ENCODE measurements at places on chromosomes 6 and 20.

DNA sequence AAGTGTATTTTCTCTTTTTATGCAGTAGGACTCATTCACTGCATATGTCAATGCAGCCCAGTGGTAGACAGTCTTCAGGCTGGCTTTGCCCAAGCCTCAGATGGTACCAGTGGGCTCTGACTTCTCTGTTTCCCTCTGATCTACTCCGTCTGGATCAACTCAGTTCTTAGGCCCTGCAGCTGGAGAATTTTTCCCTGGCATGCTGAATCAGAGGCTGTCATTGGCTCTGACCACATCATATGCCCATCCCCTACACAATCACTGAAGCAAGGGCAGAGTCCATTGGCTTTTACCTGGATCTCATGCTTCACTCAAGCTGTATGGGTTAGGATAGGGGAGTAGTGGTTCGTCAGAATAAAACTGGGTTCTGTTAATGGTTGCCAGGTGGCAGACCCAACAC, 57.8 kb downstream of the KIZ start:
- DNase-seq: no peak

DNA sequence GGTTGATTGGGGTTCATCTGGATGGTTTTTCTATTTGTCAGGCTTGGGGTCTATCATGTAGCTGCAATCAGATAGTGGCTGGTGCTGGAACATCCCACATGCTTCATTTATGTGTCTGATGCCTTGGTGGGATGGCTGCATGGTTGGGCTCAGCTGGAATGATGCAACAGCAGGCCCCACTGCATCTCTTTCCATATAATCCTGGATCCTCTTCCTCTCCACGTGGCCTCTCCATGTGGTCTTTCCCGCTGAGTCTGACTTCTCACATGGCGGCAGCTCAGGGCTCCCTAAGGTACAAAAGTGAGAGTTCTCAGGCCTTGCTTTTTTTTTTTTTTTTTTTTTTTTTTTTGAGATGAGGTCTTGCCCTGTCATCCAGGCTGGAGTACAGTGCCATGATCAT, 65.0 kb upstream of the SUPT3H start:
- no peak for DNase-seq

- DNase-seq: no peak
These were observed 21.8 kb downstream of the HLA-E start for GRCh38 chr6:30511169-30511546.

- DNase-seq: no peak
These were observed 22.3 kb downstream of the NPEPL1 start for GRCh38 chr20:58714923-58715351.

- DNase-seq: no peak
These were observed 136.3 kb downstream of the CD109 start for GRCh38 chr6:73832313-73832712.

DNA sequence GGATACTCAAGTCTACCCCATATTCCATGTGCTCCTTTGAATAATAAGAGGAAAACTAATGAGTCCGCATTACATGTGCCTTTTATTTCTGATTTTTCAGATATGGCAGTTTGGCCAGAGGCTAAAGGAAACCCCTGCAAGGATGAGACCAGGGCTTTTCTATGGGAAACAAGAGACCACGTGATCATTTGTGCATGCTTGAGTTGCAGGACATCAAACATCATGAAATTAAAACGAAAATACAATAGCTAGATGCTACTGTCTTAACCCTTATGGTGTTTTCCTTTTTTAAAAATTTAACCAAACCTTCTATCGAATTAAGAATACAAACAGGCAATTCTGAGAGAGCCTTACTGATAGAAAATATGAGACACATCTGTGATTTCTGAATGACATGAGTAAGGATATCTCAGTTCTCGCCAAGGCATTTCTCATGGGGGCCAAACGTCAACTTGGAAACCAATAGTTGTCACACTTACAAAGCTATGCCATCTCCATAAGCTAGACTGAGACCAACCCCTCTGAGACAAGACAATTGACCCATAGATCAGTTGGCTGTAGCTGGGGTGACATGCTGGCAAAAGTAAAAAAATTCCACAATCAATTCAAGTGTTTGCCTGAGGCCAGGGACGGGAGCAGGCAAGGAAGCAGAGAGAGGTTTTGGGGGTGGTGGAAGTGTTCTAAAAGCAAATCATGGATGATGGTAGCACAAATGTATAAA, 52.8 kb downstream of the RIPOR2 start:
- no peak for DNase-seq

GRCh38 chr20:32189691-32190615, 17.6 kb downstream of the PLAGL2 start:
- no peak for DNase-seq

- DNase-seq: no peak
These were observed 15.3 kb downstream of the PHIP start for GRCh38 chr6:79062708-79063107.

- peak; percentile 39 for DNase-seq
These were observed 55.7 kb upstream of the SLC23A2 start for GRCh38 chr20:5056801-5057599.

GRCh38 chr6:151338651-151339200, 52.6 kb downstream of the ZBTB2 start:
- no peak for DNase-seq

- peak; percentile 12 for DNase-seq
These were observed at the start of gene SLC35F1 for GRCh38 chr6:117906958-117907600. SLC35F1 (plus strand) TSS chr6:117907264.

- DNase-seq: no peak
These were observed 63.2 kb upstream of the ARMH2 start for GRCh38 chr6:24861934-24862333.

DNA sequence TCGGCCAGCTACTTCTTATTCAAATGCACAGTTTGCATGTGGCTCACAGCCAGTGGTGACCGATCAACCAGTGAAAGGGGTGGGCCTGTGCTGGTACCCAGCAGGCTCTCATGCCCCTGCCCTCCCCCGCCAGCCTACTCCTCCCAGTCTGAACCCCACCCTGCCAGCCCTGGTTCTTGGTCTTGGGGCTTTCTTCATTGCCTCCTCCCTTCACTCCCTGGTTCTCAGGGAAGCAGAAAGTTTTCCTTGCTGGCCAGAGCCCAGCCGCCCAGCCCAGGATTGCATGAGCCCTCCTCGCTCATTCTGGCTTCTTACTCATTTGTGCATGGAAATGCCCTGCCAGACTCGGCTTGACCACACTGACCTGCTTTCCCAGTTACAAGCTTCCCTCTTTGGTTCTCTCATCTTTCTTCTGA, 40.8 kb downstream of the KCNK17 start:
- no peak for DNase-seq

- DNase-seq: no peak
These were observed 2.0 kb downstream of the ZBP1 start for GRCh38 chr20:57618091-57618763.

DNA sequence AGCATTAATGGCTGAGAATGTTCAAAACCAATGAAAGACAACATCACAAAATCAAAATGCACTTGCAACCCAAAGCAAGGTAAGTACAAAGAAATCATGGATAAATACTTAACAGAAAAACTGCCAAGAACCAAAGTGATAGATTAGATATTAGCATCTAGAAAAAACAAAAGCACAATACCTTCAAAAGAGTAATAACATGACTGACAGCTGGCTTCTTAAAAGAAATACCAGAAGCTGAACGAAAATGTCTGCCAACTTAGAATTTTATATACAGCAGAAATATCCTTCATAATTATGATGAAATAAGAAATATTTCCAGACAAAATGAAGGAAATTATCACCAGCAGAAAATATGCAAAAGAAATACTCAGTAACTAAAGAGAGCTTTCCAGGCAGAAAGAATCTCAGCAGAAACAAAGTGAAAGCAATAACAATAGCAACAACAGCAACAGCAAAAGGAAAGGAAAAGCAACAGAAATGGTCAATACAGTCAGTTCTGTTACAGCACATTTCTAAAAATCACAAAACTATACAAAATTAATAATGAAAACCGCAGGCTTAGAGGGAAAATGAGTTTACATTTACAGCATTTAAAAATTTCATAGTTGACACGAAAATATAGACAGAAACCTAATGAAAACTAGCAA, 121.5 kb upstream of the MAN1A1 start:
- no peak for DNase-seq

DNA sequence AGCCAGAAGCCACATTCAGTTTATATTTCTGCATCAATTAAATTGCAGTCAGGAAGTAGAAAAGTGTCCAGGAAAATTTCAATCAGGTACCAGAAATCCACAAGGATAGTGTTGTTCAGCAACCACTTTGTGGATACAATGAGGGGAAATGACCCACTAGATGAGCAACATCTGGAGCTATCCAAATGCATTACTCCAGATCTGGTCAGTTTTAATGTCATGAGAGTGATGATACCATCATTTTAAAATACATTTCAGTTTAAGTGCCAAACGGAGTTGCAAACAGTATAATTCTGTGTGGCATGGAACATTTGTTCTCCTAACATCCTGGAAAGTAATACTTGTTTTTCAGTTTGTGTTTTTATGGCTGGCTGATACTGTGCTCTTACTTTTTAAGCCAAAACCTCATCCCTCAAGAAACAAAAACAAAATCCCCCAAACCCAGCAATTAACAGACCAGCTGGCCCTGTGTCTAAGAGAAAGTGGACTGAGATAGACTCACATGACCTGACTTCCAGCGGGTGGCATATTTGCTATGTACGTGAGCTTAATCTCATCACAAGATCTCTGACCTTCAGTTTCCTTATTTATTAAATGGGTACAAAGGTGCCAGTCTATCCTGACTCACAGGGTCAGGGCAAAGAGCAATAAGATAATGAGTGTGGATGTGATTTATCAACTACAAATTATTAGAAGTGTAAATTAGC, 58.8 kb upstream of the CNKSR3 start:
- no peak for DNase-seq

DNA sequence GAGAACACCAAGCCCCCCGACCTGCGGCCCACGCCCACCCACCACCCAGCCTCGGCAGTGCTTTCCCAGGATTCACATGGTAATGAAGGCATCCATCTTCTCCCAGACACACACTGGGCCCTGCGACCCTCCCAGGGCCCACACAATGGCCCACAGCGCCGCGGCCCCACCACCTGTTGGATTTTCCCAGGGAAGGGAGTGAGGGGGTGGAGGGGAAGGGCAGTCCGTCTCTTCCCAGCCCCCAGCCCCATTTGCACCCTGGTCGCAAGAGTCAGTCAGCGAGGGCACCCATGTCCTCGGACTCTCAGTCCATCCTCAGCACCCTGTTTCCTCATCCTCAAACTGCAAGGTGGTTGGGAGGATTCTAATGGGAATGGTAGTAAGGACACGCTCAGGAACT, 23.7 kb upstream of the ID1 start:
- no peak for DNase-seq

GRCh38 chr20:59730722-59731121, 126.4 kb downstream of the PHACTR3 start:
- DNase-seq: no peak

DNA sequence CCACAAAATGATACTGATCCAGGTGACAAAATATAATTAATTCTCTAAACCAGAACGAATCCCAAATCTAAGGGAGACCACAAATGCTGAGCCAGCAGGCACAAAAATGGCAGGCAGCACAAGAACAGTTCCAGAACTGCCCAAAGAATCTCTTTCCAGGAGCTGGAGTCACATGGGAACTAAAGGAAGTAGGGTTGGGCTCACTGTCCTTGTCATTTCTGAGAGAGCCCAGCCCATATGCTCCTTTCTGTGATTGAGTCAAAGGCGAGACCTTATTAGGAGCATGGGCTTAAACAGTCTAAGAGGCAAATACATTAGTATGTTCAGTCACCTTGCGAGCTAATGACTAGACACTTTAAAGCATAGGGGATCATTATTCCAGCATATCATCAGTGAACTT, 327.6 kb upstream of the ARID1B start:
- DNase-seq: no peak

DNA sequence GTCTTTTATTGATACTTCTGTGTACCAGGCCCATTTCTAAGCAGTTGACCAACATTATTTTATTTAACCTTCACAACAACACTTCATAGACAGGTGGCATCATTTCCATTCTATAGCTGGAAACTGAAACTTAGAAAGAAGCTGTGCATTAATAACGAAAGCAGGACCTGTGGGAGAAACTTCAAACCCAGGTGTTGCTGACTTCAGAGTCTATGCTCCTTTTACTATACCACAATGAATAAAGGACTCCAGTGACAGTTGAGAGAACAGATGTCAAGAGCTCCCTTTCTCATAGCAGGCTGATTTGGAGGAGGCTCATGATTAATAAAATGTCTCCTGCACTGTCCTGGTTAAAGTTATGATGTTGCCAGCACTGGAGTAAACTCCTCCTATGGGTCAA, 56.6 kb upstream of the POU3F2 start:
- no peak for DNase-seq

GRCh38 chr20:37622728-37623127, 71.1 kb upstream of the CTNNBL1 start:
- no peak for DNase-seq

DNA sequence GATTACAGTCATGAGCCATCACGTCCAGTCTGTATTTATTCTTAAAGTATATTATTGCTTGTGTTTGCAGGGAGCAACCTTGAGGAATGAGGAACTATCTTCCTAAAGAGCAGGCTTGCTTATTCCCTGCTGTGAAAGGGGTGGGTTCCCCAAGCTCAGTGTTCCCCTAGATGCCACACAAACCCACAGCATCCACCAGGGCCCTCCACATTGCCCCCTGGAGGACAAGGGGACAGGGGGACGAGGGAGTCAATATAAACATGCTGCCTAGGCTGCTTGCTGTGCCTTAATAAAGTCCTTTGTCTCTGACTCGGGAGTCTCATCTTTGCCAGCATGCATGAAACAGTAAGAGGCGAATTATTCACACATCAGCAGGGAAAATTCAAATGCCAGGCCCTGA, 8.0 kb upstream of the IDH3B start:
- no peak for DNase-seq

DNA sequence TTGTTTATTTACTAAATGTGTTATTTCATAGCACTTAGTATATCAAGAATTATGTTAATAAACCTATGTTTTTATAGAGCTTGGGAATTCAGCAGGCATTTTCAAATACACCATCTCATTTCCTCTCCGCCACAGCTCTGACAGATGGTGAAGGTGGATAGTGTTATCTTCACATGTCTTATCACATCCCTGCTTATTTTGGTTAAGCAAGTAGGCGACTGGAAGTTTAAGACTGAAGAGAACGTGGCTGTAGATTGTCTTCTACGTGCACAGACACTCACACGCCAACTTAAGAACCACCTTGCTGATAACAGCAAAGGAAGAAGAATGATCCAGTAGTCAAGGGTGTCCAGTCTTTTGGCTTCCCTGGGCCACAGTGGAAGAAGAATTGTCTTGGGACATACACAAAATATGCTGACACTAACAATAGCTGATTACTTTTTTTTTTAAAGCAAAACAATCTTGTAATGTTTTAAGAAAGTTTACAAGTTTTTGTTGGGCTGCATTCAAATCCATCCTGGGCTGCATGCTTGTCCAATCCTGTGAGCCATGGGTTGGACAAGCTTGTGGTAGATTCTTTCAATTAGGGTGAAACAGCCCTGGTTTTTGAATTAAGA, 43.3 kb upstream of the SCGN start:
- no peak for DNase-seq

GRCh38 chr6:143155681-143156080, 95.0 kb downstream of the AIG1 start:
- no peak for DNase-seq

- no peak for DNase-seq
These were observed 79.2 kb upstream of the RIPOR2 start for GRCh38 chr6:25014791-25015560.

All from stimulated activated CD4-positive, alpha-beta T cell treated with anti-CD3 and anti-CD28 coated beads, TNF-alpha, amount 100 ng/mL, for 1 hour (primary cell).